Activated CD4-positive, CD25-positive, alpha-beta regulatory T cell treated with anti-CD3 and anti-CD28 coated beads, Interleukin-2, amount 50 U/mL, for 16 hours (primary cell): ENCODE measurements at places on chromosomes 3 and 15.

GRCh38 chr3:63043631-63044030, 168.4 kb upstream of the CADPS start:
- DNase-seq: no peak

DNA sequence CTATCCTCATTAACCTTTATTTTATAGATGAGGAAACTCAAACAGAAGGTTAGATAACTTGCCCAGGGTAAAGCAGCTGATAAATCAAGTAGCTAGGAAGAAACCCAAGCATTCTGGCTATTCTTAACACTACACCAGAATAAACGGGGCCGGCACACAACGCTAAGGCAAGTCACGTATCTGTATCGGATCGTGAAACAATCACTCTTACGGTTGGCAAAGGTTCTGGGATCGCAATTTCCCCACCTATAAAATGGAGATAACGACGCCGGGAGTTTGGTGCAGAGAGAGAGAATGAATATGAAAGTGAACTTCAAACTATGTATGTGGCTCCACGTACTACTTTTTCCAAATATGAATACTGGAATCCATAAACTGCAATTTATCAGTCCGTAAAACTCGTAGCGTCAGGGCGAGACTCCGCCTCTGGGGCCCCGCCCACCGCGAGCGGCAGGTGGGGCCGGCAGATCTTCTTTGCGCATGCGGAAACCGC, 252 bp upstream of the ARMC8 start:
- DNase-seq: peak; percentile 75

GRCh38 chr3:155688481-155688880, 56.4 kb downstream of the PLCH1 start:
- DNase-seq: no peak

DNA sequence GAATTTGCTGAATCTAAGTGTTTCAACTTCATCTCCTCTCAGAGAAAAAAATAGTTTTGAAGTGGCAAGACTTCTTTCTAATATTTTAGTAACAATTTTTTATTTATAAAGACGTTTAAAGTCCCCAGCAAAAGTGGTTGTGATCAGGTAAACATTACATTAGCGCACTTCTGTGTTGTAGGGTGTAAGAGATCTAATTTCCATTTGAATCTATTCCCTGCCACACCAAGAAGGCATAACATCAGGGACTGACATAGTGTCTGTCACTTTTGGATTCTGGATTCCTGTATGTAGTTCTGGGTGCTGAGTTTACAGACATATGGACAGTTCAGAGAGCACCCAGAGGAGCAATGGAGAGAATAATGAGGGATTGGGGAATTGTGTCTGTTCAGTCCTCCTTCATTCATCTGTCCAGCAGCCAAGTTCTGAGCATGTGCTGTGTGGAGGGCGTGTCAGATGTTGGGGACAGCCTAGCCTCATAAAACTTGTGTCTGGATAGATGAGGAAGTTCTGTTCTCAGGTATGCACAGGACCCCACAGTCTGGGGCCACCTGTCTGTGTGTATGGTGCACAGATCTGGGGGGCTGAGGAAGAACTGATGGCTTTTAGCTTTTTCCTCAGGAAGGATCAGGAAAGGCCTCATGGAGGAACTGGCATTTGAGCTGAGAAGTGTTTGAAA, 65.6 kb downstream of the MAP2K5 start:
- DNase-seq: no peak

- DNase-seq: no peak
These were observed 542.6 kb downstream of the ZBBX start for GRCh38 chr3:166837535-166837934.
